OCI-LY7 (cell line): ENCODE measurements at places on chromosomes 11 and 22. TPM values are rescaled to one million over a fixed set of nuclear protein-coding genes. Genes with fewer than 3 reads are reported as not detected.
A peak's percentile ranks its signal among the peaks of the same experiment; 100 is the strongest.

DNA sequence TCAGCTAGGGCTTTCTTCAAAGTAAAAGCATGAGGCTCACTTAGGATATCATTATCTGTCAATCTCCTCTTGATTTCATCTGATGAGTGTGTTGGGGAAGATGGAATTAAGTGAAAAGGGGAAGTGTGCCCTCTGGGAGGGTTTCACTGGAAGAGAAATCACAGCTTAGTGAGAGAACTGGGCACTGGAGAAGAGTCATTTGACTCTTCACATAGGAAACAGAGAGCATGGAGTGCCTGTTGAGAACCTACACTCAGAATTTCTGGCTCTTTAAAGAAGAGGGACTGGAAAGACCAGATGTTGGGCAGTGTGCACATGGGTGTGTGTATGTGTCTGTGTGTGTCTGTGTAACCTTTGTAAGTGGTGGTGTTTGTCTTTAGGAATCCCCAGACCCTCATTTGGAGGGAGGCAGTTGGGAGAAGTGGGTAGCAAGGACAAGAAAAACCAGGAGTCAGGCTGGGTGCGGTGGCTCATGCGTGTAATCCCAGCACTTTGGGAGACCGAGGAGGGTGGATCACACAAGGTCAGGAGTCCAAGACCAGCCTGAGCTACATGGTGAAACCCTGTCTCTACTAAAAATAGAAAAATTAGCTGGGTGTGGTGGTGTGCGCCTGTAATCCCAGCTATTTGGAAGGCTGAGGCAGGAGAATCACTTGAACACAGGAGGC, 10.0 kb downstream of the STX3 start:
- DNase-seq = no peak

DNA sequence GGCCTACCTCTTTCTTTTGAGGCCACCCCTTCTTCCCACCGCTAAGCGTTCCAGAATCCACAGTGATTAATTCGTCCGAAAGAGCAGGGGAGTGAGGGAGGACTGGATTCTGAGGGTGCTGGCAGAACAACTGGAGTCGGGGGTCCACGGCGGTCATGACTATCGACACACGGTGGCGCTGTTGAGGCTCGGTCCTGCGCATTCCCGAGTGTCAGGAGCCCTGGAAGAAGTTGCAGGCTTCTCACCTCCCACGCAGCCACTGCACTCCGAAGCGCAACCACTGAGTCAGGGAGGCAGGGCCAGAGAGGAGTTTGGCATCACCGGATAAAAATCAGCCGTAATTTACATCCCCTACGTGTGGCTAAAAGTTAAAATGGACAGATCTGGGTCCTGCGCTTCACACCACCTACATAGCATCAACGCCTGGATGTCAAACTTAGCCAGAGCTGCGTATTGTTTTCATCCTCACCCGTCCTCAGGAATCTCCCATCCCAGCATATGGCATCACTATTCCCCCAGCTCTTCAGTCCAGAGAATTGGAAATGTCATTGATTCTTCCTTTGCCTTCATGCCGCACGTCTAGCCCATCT, 10.7 kb upstream of the CTSF start:
- DNase-seq = peak; percentile 73

- DNase-seq = no peak
Observed at GRCh38 chr11:14522245-14522644, 2.1 kb upstream of the PSMA1 start.

- no peak for DNase-seq
Observed at GRCh38 chr11:69637941-69638871, 2.8 kb upstream of the CCND1 start.

DNA sequence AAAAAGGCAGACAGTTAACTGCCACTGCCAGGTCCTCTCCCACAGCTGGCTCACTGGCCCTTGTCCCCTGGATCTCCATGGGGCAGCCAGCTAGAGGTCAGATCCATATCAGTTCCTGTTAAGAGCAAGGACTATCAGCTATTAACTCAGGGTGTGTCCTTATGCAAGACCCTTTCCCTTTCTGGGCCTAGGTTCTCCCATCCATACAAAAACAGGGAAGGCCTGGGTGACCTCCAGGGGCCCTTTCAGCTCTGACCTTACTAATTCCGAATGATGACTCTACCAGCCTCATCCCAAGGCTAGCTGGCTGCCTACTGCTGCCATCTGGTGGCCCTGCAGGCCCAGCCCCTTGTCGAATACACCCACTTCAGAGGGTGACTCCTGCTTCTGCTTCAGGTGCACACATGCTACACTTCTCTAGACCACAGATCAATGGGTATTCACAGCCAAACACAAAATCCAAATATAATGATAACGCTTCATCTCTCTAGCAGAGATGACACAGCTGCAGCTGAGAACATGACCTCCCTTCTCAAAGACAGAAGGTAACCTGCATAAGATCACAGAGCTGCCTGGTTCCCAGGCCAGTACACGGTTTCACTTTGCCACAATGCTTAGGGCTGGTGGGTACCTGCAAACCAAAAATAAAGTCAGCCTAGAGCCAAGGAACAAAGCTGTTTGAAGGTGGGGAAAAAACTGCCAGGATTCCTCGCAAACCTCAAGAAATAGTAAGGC, 34.1 kb downstream of the SERGEF start:
- DNase-seq = peak; percentile 26

GRCh38 chr11:112128483-112129121, 35.3 kb downstream of the IL18 start:
- DNase-seq = no peak

DNA sequence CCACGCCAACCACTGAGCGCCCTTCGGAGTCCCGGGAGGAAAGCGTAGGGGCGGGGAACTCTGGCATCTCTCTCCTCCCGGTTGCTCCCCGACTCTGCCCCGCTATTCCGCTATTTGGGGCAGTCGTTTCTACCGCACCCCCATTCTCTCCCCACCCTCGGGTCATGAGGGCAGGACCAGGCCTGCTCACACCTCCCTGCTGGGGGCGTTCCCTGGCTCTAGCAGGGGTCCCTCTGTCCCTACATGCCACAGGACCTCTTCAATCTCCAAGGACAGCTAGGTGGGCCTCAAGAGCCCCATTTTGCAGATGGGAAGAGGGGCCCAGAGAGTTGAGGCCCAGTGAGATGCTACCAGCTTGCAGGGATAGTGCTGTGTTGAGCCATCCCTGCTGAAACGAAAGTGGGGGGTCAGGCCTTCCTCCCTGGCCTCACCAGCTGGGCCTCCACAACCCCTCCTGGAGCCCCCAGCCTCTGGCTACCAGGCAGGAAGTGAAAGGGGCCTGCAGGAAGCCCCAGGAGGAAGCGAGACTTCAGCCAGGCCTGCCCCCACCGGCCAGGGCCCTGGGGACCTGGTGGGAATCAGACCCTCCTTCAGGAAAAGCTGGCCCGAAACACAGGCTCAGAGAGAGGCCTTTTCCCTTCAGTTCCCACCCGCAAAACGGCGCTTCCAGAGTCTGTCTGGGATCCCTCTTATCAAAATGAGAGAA, 5.5 kb upstream of the SHISA8 start:
- peak; percentile 77 for DNase-seq

- peak; percentile 16 for DNase-seq
Observed at GRCh38 chr11:18383388-18384156, 10.8 kb upstream of the LDHA start.

DNA sequence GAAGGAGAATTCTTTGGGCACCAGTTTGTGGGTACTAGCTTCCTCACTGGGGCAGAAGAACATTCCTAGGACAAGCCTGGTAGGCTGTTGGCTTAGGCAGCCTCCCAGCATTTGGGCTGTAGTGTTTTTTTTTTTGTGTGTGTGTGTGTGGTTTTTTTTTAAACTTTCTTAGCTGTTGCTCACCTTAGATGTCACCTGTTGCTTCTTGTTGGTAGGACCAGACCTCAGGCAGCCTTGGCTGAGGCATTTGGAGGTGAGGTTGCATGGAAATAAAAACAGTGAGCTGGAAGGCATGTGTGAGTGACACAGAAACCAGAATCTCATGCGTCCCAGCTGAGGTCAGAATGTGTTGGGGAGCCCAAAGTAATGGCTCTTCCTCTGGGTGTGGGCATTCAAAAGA, 21.3 kb downstream of the AMPD3 start:
- no peak for DNase-seq

DNA sequence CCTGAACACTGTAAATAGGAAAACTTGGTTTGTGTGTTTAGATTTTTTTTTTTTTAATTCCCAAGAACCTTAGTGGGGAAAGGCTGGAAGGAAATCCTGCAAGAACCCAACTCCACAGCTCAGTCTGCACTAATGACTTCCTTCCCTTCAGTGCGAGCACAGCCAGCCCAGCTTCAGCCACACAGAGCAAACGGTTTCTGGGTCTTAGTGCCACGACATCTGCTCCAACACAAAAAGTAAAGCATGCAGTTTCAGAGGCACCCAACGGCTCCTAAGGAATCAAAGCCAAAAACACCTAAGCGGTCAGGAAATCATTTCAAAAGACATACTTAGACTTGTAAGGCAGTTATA, 236.1 kb downstream of the TTC28 start:
- peak; percentile 1 for DNase-seq

DNA sequence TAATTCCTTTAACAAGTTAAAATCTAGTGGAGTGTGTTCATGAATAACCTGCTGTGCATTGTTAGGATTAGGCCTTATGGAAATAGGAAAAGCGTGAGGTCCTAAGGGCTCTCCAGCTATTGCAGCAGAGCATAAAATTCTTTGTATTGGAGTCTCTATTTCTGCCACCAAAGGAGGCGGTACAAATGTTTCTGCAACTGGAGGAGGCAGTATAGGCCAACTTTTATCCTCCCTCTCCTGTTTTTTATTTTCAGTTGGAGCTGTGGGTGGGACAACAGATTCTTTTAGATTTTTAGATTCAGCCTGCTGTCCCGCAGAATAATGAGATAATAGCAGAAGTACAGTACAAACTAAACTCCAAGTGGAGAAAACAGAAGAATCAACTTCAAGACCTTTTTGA, 26.2 kb downstream of the OR10A6 start:
- DNase-seq = no peak

- no peak for DNase-seq
Observed at GRCh38 chr11:59574932-59575502, 40.6 kb downstream of the OSBP start.

DNA sequence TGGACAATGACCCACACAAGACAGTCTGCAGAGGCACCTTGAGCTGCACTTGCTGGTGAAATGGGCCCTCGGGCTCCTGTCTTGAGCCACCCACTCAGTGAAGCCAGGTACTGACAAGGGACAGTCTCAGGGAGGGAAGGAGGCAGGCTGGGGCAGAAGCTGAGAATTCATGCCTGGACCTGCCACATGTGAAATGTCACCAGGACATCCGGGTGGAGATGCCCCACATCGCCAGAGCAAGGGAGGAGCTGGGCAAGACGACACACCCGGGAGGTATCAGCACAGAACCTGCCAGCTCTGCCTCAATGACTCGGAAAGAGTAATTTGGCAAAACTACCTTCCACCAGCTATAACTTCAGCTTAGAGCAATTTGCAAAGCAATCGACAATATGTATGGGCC, 23.5 kb downstream of the CPT1A start:
- DNase-seq = no peak

The POTEH gene
- 0.96 and 1.2 TPM in 2 replicates for total RNA-seq

The GP1BB gene
- total RNA-seq = not detected in 2 replicates

The OVOL1 gene
- total RNA-seq = not detected in 2 replicates
